ENCODE measurements at places on chromosomes 4 and X.
A peak's percentile ranks its signal among the peaks of the same experiment; 100 is the strongest.

DNA sequence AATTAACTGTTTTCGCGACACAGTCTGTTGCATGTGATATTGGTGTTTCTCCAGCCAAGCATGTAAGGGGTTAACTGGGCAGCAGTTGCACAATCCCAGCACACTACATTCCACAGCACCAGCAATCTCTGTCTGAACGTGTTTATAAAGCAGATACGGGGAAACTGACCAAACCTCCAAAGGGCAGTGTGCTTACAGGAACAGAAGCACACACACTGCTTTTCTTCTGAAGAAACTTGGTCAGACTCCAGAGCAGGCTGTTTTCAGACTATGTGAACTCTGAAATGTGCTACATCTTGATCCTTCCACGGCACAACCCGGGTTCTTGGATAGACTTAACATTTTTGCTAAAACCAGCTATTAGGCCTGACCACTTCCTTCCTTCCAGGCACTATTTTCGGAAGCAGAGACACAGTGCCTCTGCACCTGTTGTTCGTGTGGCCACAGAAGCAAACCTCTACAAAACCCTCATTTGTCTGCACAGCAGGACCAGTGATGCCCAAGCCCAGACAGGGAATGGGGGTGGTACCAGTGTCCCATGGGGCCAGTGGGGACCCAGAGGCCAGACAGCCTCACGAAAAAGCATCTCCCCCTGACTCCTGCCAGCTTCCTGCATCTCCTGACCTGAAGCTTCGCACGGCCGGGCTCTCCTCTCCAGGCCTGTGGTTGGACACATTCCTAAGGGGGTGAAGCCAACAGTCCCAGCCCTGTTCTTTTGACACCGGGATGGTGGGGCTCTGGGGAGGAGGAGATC lies 90.1 kb downstream of the IRF2 start:
- peak; percentile 44 for DNase-seq

- no peak for DNase-seq
Measured at GRCh38 chr4:13143222-13144070, 340.7 kb downstream of the RAB28 start.

DNA sequence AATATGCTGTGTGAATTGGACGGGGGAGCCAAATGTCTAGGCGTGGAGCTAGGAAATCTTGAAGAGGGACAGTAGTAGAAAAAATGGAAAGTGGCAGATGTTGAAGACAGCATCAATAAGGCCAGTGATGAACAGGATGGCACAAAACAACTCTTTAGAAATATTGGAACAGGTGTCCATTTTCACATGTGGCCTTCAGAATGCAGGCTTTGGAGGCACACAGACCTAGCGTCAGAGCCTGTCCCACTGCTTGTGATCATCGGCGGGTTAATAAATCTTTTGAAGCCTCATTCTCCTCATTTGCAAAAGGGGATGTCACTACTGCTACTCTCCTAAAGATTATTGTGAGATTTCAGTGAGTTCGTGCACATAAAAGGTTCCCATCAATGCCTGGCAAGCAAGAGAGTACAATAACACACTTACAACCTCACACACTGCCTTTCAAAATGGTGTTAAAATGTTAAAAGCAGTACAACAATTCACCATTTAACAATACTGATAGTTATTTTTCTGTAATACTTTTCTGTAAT lies 2.4 kb downstream of the PDLIM3 start:
- no peak for DNase-seq

DNA sequence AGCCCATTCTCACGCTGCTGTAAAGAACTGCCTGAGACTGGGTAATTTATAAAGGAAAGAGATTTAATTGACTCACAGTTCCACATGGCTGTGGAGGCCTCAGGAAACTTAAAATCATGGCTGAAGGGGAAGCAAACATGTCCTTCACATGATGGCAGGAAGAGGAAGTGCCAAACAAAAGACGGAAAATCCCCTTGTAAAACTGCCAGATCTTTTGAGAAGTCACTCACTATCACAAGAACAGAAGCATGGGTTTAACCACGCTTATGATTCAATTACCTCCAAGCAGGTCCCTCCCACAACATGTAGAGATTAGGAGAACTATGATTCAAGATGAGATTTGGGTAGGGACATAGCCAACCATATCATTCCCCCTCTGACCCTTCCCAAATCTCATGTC lies 335.5 kb downstream of the IL15 start:
- DNase-seq = no peak

DNA sequence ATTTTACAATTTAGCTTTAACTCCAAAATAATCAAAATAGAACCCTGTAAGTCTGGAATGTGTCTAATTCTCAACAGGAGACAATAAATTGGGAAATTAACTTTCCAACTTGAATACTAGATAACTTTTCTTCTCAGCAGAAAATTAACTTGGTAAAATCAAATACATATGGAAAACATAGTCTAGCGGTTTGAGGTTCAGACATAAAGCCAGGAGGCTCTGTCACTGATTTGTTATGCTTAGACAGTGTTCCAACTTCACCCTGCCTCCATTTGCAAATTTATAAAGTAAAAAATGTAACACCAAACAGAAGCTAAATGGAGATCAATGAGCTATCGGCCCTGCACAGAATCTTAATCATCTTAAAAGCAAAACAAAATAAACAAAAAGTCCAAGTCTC lies 46.3 kb downstream of the TBCK start:
- DNase-seq = no peak

DNA sequence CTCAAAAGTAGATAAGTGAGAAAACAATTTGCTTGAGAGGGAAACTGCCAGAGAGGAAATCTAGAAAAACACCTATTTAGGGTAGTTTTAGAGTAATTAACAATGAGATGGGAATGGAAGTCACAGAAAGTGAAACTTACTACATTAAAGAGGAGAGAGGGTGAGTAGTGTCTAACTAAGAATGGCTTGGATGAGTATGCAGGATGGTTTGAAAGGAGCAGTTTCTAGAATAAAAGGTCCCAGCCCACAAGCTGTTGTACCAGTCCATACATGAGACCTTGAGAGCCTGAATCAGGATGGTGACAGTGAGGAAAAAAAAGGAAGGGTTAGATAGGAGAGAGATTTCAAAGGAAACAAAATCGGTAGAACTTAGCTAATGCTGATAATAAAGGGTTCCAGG lies 1.3 kb downstream of the GAR1 start:
- no peak for DNase-seq

DNA sequence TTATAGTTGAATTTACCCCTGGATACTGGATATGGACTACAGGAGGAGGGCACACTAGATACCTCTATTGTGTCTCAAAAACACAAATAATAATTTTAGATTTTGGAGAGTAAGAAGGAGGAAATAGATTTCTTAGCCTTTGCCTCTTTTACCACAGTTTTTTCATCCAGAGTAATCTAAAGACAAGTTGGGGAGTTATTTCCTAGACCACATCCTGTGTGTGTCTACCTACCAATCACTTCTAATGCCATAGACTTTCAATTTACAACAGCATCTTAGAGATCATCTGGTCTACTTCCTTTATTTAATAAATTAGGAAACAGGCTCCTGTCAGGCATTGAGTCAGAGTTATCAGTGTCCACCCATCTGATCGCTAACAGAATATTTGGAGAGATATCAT lies 191.5 kb downstream of the EDA start:
- DNase-seq = no peak

DNA sequence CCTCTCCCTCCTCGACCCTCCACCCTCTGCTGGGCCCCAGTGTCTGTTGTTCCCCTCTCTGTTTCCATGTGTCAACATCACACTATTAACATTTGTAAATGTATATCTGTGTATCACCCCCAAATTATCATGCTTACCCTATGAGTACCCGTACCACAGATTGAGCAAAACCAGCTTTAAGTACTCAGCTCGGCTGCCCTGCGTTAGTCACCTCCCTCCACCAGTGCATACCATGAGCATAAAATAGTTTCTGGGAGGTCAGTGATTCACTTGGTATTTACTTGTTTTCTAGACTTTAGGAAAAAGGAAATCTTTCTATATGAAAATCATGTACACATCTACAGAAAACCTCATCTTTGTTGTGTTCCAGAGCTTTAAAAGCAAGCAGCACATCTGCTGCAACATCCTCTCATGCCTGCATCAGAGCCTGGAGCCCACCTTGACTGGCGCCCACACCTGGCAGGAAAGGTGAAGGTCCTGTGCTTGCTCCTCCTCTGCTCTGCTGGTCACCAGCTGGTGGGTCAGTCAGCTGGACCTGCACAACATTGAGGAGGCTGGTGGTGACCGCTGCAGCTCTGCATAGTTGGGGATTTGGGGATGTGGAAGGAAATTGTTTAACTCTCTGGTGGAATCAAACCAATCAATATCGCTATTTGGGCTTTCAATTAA lies 214.4 kb upstream of the KLF3 start:
- no peak for DNase-seq

- no peak for DNase-seq
Measured at GRCh38 chr4:100469555-100469954, 48.3 kb downstream of the EMCN start.

DNA sequence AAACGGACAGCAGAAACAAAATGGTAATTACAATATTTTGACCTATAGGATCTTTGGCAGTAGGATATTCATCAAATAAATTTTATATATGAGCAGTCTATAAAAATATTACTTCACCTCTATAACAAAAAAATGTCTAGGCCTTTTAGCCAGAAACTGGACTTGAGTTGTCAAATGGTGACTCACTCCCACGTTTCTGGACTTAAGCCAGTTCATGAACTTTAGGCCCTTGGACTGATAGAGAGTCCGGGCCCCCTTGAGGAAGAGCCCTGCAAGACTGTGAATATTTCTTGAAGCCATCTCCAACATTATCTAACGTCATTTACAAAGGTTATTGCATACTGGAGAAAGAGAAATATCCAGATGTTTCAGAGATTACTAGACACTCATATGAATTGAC lies 106.8 kb upstream of the FAM47A start:
- no peak for DNase-seq

- no peak for DNase-seq
Measured at GRCh38 chr4:137032222-137032621, 500.1 kb downstream of the PCDH18 start.

- no peak for DNase-seq
Measured at GRCh38 chrX:15909605-15910004, 55.0 kb upstream of the AP1S2 start.

GRCh38 chrX:15216280-15216679 lies 53.6 kb downstream of the ASB9 start:
- no peak for DNase-seq

Measured in GM20000 (cell line).